ENCODE measurements at places on chromosomes 7 and 10.

DNA sequence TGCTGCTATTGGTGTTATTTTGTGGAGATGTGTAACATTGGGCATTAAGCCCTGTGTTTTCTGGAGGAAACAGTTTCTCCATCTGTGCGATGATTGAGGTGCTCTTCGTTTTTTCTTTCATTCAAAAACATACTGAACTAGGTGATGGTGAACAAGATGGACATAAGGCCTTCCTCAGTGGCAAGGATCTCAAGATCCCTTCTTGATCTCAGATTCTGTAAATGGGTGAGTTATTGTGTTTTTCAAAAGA lies 759 bp upstream of the ELAPOR2 start:
- DNase-seq, result no peak

- DNase-seq, result no peak
Observed at GRCh38 chr10:129811208-129811607, 152.9 kb downstream of the EBF3 start.

GRCh38 chr10:120131183-120131582 lies 238.7 kb downstream of the SEC23IP start:
- no peak for DNase-seq

GRCh38 chr7:30965883-30966282 lies 2.1 kb downstream of the GHRHR start:
- no peak for DNase-seq

GRCh38 chr7:22672846-22673680 lies 53.9 kb upstream of the IL6 start:
- no peak for DNase-seq

- no peak for DNase-seq
Observed at GRCh38 chr7:67493366-67493765, 496.7 kb downstream of the TYW1 start.

GRCh38 chr10:85857305-85857704 lies 509.3 kb downstream of the GRID1 start:
- no peak for DNase-seq

DNA sequence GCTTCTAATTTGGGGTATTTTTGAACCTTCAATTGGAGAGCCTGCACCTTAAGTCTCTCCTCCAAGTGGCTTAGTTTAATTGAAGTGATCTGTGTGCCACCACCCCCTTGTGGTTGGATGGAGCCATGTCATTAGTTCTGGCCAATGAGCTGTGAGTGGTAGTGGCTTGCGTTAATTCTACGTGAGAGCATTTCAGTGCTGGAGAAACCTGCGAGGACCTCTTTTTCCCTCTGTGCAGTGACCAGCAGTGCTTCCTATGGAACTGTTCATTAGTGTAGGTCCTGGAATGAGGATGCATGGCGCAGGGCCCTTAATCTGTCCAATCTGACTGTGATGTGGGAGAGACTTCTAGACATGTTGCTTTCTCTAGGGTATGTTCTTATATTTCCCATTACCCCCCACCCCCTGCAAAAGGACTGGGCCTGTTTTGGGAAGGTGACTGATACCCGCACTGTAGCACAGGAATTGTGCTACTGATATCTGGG lies 3.8 kb downstream of the HILPDA start:
- DNase-seq, result peak; percentile 61

GRCh38 chr7:70619659-70620058 lies 512.3 kb upstream of the GALNT17 start:
- no peak for DNase-seq

- DNase-seq, result no peak
Observed at GRCh38 chr10:6589287-6590094, 9.4 kb upstream of the PRKCQ start.

- DNase-seq, result no peak
Observed at GRCh38 chr7:131816391-131817007, 260.1 kb upstream of the PODXL start.

- DNase-seq, result no peak
Observed at GRCh38 chr10:76769582-76769981, 868.0 kb downstream of the KCNMA1 start.

DNA sequence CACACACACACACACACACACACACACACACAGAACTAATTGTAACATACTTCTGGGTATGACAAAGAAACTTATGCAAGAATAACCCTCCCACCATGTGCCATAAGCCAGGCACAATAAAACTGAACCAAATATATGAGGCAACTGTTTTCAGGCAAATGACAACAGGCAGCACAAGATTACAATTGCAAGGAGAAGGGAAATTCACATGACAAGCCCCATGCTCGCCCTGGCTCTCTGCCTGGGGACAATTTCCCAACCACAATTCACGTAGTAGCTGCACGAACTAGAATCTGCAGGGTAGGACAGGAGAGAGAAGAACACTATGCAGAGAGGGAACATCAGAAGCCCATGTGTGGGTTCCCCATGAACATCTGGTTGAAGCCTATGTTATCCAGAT lies 143.3 kb downstream of the CALN1 start:
- DNase-seq, result no peak

- DNase-seq, result no peak
Observed at GRCh38 chr10:68156373-68157185, 47.3 kb downstream of the MYPN start.

- DNase-seq, result peak; percentile 66
Observed at GRCh38 chr7:102286237-102287110, at the start of gene SH2B2. TSS of gene SH2B2 (plus strand) at chr7:102286868. CDS start at chr7:102300551, 13,683 bp downstream.

- no peak for DNase-seq
Observed at GRCh38 chr10:14578060-14578952, 196.4 kb downstream of the FAM107B start.

GRCh38 chr7:150322114-150322832 lies 882 bp upstream of the LRRC61 start:
- DNase-seq, result no peak

DNA sequence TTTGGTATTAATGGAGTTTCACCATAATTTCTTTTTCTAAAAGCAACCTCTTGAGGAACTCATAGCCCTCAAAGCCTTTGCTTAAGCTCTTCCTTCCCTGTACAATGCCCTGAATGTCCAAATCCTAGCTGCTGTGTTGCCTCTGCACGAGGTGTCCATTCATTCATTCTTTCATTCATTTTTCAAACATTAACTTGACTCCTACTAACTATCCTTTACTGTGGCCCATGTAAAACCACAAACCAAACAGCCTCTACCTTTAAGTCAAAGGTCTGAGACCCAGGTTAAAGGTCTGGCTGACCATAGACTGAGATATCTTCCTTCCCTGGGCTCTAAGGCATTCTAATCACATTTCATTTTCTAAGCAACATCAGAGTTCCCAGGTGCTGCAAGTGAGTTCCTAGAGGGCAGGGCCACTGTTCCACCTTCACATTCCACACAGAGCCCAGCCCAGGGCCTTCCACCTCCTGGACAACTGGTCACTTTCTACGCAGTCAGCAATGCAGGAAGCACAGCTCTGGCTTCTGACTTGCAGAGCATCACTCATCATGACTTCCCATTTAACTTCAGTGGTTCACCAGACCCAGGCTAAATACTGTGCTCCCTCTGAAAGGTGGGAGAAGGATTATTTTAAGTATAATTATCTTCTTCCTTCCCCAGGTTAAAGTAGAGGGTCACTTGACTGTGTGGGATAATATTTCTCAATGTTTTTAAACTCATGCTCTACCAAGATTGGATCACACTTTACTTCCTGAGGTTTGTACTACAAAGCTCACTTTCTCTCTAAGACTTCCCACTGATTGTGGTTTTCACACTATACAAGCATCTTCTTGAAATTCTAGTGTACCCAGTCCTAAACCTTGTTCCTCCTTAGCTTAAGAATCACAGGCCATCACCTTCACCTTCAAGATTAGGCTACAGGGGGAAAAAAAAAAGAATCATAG lies 19.1 kb downstream of the ATXN7L1 start:
- DNase-seq, result no peak

DNA sequence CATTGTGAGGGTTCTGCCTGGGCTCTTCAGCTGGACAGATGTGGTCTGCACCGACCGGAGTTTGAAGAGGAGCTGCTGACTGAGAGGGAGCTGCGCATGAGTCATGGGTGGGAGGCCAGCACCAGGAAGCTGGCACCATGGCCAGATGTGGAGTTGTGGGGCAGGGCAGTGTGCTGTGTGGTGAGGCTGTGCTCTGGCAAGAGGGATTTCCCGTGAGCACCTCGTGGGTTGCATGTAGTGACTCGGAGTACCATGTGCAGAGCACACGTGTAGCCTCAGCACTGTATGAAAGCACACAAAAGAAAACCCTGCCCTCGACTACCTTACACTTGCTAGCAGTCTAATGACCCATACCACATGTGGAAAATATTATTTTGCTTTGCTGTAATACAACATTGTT lies 103.4 kb downstream of the WNT2 start:
- no peak for DNase-seq

GRCh38 chr7:108146070-108146842 lies 16.1 kb upstream of the LAMB4 start:
- DNase-seq, result peak; percentile 31

DNA sequence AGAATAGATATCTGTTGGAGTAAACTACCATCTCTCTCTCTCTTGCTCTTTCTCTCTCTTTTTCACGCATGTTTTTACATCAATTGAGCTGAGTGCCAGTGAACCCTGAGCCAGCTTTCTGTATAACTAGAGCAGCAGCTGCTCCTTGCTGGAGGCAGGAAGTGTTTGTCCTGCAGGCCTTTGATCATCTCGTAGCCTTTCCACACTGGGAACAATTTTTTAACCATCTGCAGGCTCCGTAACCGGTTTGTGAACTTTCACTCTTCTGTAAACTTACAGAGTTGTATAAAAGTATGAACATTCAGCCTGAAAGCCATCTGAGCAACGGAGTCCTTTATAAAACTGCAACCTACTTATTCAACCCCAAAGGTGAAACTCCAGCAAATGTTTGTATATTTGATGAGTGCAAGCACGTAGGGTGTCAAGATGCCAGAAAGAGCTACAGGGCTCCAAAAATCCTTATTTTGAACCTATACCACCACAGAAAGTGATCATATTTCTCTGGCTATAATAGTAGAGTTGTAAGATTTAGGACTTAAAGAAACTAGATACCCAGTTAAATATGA lies 162.8 kb upstream of the NFE2L3 start:
- DNase-seq, result no peak

DNA sequence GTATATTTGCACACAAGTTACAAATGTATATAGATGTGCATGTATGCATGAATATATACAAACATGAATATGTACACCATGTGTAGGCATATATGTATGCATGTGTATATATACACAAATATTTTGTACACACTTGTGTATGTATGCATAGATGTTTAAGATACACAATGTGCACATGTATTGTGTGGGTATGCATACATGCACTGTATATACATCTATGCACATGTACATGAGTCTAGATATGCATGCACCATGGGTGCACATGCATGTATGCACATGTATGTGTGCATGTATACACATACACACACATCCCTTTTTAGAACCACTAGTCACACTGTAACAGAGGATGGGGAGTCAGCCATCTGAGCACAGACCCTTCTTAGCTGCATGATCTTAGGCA lies 249.4 kb downstream of the COBL start:
- no peak for DNase-seq

- no peak for DNase-seq
Observed at GRCh38 chr7:66036788-66037187, 38.8 kb upstream of the ASL start.

GRCh38 chr10:86225103-86225782 lies 141.4 kb downstream of the GRID1 start:
- DNase-seq, result no peak

DNA sequence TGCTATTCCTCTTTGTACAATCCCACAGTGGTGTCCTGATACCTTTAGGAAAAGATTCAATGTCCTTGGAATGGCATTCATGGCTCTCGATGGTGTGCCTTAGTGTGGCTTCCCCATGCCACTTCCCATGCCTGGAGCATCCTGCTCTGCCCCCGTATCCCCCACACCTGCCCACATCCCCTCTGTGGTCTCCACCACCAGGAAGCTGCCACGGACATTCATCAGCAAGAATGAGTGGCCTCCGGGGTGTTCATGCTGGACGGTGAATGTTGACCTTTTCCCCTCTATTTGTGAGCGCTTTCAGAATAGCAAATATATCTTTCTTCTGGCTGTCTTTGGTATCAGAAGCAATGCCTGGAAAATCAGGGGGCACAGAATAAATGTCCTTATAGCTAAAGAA lies 262.0 kb upstream of the NRP1 start:
- DNase-seq, result no peak

DNA sequence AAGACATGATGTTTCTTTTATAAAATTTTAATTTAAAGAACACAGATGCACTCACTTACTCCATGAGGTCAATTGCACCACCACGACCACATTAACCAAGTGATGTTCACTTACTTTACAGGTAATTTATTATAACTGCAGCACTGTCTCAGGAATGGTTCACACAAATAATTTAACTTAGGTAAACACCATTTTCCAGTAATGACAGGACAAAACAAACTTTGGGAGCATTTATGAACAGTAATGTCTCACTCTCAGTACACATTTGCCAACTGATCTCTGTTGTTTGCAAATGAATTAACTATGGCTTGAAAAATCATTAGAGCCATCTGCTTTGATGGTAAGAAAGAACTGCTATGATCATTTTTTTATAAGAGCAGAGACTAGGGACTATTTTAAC lies 150.4 kb downstream of the ETV1 start:
- DNase-seq, result no peak
